ENCODE measurements at places on chromosomes 5 and 9.

DNA sequence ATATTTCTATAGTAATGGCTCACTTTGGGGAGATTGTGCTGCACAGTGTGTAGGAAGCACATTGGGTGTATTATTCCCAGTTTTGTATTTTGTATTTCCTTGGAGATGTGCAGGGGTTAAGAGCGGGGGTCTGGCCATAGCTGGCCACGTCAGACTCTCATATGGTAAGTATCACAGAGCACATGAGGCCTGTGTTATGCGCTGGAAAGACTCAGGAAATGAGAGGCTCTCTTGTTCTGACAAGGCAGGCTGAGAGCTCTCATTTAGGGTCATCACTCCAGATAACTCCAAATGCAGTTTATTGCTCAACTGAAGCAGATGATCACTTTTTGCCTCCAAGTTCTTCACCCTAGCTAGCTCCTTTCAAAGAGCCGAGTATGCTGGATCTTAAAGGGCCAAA is 205.7 kb downstream of the NTRK2 start:
- DNase-seq, result no peak

DNA sequence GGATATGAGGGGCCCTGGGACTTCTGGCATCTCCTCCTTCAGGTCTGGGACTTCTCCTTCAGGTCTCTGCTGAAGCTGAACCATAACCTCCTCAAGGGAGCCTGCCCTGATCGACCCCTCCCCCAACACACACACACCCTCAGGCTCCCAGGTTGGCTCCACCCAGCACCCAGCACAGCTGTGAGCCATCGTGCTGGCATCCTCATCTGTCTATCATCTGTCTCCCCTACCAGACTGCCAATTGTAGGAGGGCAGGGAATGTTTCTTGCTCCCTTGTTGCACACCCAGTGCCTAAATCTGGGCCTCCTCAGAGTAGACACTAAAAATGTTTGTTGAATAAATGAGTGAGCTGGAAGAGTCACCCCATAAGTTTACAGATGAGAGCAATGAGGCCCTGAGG is 71.4 kb downstream of the LRSAM1 start:
- DNase-seq, result no peak

- no peak for DNase-seq
Observed at GRCh38 chr5:17910318-17910717, 276.1 kb downstream of the TAF11L14 start.

- no peak for DNase-seq
Observed at GRCh38 chr9:123488722-123489321, 132.8 kb downstream of the CRB2 start.

- no peak for DNase-seq
Observed at GRCh38 chr9:15549611-15550010, 3.2 kb upstream of the CCDC171 start.

GRCh38 chr5:111345731-111346130 is 121.5 kb downstream of the CAMK4 start:
- no peak for DNase-seq

DNA sequence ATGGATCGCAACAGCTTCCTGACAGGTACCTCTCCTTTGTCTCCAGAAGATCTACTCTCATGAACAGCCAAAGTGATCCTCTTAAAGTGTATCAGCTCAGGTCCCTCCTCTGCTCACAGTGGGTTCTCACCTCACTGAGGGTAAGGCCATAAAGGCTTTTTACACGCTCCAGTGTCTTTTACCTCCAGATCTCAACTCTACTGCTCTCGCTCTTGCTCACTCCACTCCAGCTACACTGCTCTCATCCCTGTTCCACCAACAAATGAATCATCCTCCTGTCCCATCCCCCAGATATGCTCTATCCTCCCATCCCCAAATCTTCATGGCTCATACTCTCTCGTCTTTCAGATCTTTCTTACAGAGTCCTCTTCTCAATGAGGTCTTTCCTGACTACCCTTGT is 248.6 kb upstream of the EFNA5 start:
- DNase-seq, result no peak

- DNase-seq, result no peak
Observed at GRCh38 chr9:89648247-89649000, 43.6 kb downstream of the GADD45G start.
